BJ (cell line): ENCODE measurements at places on chromosomes 13 and 19.
A peak's percentile ranks its signal among the peaks of the same experiment; 100 is the strongest.

DNA sequence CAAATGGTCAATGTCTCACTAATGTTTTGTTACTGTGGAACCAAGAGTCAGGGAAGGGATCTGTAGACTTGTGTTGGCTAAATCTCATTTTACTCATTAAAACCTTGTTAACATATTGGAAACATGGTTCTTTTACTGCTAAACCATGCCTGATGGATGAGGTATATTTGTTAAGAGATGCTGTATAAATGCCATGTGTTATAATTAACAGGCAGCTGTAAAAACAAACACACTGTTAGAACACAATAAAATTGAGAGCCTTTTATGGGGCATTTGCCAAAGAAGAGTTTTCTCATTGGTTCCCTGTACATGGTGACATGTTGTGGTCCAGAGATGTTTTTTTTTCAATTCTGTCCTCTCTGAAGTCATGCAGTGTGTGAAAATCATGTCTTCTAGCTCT, 121.9 kb downstream of the ESD start:
- no peak for DNase-seq

DNA sequence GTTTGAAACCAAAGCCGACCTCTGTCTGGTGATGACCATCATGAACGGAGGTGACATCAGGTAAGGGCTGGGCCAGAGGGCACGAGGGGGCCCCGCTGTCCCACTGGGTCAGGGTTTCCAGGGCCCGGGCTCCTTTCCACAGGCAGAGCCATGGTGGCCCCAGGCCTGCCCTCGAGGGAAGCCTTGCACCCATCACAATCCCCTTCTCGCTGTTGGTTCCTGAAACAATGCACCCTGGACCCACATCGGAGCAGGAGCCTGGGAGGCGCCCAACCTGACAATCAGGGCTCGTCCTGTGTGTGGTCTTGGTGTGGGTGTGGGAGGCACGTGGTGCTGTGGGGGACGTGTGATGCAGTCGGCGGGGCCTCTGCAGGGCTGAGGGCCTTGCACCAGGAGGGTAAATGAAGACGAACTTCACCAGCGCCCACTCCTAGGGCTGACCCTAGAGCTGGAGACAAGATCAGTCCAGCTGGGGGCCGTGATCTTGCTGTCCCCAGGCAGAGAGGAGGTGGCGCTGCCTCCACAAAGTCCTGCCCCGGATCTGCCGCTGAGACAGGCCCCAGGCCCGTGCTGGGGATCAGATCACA, 2.8 kb downstream of the GRK1 start:
- DNase-seq, result no peak

- no peak for DNase-seq
Observed at GRCh38 chr13:36131931-36132297, 732 bp upstream of the DCLK1 start.

GRCh38 chr19:49475995-49476880, 2.2 kb downstream of the FLT3LG start:
- no peak for DNase-seq

GRCh38 chr13:29935309-29935981, 85.0 kb upstream of the UBL3 start:
- DNase-seq, result no peak

DNA sequence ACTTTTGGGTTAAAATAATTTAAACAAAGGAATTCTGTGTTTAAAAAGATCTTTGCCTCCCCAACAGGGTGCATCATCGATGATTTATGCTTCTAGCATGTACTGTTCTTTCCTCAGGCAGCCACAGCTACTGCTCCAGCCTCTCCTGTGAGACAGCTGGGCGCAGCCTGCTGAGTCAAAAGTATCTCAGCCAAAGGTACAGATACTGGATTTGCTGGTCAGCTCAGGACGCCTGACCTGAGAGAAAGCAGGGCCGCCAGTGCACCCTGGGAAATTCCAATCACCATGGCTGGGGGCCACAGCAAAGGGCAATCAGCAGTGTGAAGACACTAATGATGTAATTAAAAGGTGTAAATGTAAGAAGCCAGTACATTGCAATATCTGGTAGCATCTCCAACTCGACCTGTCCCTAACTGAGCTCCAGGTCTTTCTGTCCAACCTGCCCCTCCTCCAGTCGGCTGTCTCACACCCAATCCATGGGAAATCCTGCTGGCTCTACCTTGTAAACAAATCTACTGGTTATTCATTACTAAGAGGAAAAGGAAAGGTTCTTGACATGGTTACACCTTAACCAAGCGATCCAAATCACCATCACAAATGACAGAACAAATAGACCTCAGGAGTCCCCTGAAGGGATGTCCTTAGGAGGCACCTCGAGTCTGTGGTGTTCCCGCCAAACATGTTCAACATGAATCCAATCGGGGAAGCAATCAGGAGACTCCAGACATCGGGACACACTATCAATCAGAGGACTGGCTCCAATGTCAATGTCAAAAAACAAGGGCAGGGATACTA, 7.3 kb downstream of the OPA3 start:
- DNase-seq, result peak; percentile 61
